Frontal cortex (tissue), 4 donors: ENCODE measurements at places on chromosomes 6 and 20. TPM values are rescaled to one million over a fixed set of nuclear protein-coding genes. Genes with fewer than 3 reads are reported as not detected.

Gene WFDC6
- not detected for total RNA-seq

Gene DCDC2
- total RNA-seq = 2.4 TPM

Gene CGAS
- 1.2 TPM for total RNA-seq

GRCh38 chr6:24858177-24858653 is 59.5 kb upstream of the ARMH2 start:
- no peak for DNase-seq

GRCh38 chr20:46277602-46278001 is 30.7 kb downstream of the CDH22 start:
- no peak for DNase-seq

- DNase-seq = peak; percentile 37
Observed at GRCh38 chr20:59004763-59005522, 2.1 kb downstream of the CTSZ start.
